ENCODE measurements at places on chromosomes 7 and 10.
A peak's percentile ranks its signal among the peaks of the same experiment; 100 is the strongest.

DNA sequence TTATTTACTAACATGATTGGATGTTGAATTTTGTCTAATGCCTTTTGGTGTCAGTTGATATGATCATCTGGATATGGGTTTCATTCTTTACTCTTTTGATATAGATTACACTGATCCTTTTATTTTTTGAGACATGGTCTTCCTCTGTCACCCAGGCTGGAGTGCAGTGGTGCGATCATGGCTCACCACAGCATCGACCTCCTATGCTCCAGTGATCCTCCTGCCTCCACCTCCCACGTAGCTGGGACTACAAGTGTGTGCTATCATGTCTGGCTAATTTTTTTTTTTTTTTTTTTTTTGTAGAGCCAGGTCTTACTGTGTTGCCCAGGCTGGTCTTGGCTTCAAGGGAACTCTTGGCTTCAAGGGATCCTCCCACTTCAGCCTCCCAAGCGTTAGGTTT is 27.1 kb downstream of the BMS1 start:
- no peak for DNase-seq

GRCh38 chr7:113392841-113393540 is 274.6 kb upstream of the SMIM30 start:
- DNase-seq = no peak

- DNase-seq = peak; percentile 17
Measured at GRCh38 chr10:42864575-42864974, 82.0 kb downstream of the BMS1 start.

DNA sequence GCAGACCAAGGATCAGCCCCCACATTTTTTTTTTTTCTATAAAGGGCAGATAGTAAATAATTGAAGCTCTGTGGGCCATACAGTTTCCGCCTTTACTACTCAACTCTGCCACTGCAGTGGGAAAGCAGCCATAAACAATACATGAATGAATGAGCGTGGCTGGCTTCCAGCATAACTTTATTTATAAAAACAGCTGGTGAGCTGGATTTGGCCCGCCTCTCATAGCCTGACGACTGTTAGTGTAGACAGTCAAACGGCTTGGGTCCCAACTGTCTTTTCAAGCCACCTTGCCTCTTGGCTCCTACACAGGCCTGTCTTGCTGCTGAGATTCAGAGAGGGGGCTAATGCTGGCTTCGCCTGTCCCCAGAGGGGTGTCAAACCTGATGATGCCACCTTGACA is 169.8 kb upstream of the GPR26 start:
- DNase-seq = no peak

GRCh38 chr7:22393913-22394729 is 37.2 kb upstream of the RAPGEF5 start:
- peak; percentile 17 for DNase-seq
